ENCODE measurements at places on chromosomes 1 and 21. TPM values are rescaled to one million over a fixed set of nuclear protein-coding genes. Genes with fewer than 3 reads are reported as not detected.
A peak's percentile ranks its signal among the peaks of the same experiment; 100 is the strongest.

GRCh38 chr1:162985816-162986435 is 83.2 kb upstream of the RGS4 start:
- no peak for DNase-seq

DNA sequence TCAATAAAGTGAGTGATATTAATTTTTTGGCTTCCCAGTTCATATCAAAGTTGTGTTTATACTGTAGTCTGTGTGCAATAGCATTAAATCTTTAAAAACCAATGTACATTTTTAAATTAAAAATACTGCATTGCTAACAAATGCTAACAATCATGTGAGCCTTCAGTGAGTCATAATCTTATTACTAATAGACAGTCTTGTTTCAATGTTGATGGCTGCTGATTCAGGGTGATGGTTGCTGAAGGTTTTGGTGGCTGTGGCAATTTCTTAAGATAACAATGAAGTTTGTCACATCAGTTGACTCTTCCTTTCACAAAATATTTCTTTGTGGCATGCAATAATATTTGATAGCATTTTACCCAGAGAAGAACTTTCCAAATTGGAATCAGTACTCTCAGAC is 109.0 kb downstream of the ZMYM4 start:
- DNase-seq, result no peak

GRCh38 chr1:160340866-160341265 is 2.2 kb downstream of the COPA start:
- DNase-seq, result no peak

- peak; percentile 65 for DNase-seq
These were observed 76.4 kb downstream of the GLUL start for GRCh38 chr1:182315167-182315556.

GRCh38 chr1:156525071-156525501 is 24.5 kb upstream of the MEF2D start:
- DNase-seq, result no peak

Gene ARV1
- total RNA-seq, result 7.1 TPM

Gene AIRE
- total RNA-seq, result not detected
